ENCODE measurements at places on chromosomes 3 and 15.
A peak's percentile ranks its signal among the peaks of the same experiment; 100 is the strongest.

DNA sequence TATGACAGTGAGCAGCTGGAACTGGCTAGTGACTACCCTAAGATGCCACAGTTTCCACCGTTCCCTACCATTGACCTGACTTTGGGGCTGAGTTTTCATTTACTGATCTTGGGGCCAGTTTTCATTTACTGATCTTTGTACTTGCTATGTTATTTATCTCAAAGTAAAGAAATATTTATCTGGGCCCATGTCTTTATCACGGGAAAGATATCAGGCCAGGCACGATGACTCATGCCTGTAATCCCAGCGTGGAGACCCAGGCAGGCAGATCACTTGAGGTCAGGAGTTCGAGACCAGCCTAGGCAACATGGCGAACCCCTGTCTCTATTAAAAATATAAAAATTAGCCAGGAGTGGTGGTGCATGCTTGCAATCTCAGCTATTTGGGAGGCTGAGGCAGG is 83.5 kb downstream of the EOMES start:
- no peak for DNase-seq

GRCh38 chr15:29765898-29766527 is 56.3 kb downstream of the TJP1 start:
- DNase-seq, result peak; percentile 19

DNA sequence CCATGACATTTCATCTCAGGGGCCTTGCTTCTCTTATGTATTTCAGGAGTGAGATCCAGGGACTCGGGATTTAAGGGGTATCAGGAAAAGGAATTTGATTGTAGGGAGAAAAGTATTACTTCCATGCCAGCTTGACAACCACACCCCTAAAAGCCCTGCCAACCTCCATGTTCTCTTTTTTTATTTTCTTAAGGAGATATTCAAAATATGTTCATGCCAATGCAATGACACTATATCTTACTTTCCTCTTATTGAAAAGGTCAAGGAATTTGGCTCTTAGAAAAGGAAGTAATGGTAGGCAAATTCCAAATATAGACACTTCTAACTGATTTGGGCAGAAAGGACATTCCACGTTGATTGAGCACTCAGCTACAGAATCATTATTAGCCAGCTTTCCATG is 407.5 kb upstream of the NECTIN3 start:
- no peak for DNase-seq

- DNase-seq, result peak; percentile 16
These were observed 271.9 kb downstream of the FOXP1 start for GRCh38 chr3:71311661-71312046.

DNA sequence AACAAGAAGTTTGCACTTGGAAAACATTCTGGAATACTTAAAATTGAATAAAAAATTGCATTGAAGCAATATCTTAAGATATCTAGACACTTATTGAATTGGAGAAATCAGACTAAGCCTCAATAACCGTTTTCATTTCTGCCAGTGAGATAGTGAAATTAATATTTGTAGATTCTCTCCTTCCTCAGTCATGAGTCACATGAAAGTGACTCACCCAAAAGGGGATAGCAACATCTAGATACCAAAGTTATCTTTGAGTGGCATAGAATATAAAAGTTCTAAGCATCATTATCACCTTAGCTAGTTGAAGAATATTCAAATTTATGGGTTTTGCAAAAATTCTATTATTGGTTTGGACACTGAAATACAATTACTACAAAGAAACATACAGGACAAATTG is 614.8 kb upstream of the ZNF717 start:
- DNase-seq, result no peak

- DNase-seq, result no peak
These were observed 10.3 kb upstream of the HMCES start for GRCh38 chr3:129268396-129268795.

Measured in heart right ventricle (tissue), 16 donors.